ENCODE measurements at places on chromosomes 6 and 20.
A peak's percentile ranks its signal among the peaks of the same experiment; 100 is the strongest.

DNA sequence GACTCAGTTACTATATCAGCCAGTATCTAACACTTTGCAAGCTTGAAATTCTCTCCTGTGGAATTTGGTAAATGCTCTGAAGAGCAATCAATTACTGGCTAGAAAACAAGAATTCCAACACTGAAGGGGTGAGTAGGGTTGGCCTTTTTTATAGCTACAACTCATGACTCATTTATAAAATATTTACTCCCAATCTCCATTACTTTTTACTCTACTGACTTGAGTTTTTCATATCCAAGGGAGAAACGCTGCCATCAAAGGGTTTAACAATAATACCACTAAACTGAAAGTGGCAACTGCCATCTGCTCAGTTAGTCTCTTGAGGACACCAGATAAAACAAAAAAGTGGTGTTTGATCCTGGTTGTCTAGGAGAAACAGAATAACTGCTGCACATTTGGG is 203.1 kb downstream of the UBE3D start:
- no peak for DNase-seq

DNA sequence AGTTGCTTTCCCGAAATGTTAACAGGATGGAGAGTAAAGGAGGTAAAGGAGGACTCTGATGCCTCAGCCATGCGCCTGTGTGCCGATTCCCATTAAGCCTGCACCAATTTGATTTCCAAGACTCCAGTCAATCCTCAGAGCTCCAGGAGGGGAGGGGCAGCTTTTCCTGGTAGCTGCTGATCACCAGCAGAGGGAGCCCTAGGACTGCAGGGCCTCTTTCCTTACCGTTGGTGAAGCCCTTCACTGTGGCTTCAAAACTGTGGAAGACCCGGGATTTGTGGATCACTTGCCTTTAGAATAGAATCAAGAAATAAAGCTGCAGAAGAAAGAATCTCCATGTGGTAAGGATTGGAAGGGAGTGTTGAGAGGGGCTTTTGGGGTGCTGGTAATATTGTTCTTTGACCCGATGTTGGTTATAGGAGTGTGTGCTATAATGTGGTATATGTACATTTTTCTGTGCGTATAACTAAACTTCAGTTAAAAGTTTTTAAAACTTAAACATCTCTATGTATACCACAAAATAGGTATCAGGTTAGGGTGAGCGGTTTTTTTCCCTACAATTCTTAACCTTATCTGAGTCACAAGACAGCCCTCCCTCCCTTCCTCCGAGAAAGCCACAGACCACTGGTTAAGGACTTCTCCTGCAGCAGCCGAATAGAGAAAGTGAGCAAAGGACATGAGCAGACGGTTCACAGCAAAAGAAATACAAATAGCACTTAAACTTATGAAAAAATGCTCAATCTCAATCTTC is 6.9 kb upstream of the OSER1 start:
- DNase-seq = peak; percentile 69

DNA sequence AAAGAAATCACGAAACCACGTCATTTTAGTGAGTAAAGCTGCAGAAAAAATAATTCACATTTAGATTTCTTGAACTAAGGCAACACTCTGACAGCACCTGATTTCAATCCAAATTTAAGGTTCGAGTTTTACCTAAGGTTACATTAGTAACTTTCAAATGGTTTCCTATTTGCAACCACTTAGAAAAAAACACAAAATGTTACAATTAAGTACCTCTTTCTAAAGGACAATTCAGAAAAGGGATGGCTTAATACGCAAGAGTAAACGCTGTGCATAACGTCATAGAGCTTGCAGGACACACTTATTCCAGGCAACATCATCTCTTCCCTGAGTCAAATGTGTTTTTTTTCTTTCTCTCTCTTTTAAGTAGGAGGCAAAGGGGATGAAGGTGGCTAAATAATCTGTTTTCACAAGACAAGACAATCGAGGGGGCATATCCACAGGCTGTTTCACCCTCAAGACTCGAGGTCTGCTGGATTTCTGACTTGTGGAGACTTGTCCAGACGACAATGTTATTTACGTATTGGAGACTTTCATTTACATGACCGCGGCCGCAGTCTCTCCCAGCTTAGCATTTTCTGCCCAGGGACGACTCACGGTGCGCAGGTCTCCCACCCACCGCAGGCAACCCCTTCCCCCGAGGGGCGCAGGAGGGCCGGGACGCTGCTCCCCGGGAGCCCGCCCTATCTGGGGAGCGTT is 86.0 kb downstream of the SESN1 start:
- DNase-seq = peak; percentile 52

- DNase-seq = no peak
Measured at GRCh38 chr6:121794630-121795029, 359.2 kb downstream of the GJA1 start.

- no peak for DNase-seq
Measured at GRCh38 chr20:3714092-3714491, 1.7 kb upstream of the SIGLEC1 start.

DNA sequence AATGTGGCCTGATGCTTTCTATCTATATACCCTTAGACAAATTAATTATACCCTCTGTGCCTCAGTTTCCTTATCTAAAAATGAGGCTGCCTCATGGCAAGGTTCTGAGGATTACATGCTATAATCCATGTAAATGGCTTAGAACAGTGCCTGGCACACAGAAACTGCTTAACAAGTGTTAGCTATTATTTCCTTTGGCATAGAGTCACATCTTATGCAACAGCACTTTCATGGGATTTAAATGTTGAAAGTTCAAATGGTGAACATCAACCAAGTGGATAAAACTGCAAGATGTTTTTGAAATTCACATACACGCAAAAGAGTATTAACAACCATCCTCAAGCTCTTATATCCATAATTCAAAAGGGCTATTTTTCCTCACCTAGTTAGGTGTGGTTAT is 202.8 kb upstream of the JAG1 start:
- no peak for DNase-seq

DNA sequence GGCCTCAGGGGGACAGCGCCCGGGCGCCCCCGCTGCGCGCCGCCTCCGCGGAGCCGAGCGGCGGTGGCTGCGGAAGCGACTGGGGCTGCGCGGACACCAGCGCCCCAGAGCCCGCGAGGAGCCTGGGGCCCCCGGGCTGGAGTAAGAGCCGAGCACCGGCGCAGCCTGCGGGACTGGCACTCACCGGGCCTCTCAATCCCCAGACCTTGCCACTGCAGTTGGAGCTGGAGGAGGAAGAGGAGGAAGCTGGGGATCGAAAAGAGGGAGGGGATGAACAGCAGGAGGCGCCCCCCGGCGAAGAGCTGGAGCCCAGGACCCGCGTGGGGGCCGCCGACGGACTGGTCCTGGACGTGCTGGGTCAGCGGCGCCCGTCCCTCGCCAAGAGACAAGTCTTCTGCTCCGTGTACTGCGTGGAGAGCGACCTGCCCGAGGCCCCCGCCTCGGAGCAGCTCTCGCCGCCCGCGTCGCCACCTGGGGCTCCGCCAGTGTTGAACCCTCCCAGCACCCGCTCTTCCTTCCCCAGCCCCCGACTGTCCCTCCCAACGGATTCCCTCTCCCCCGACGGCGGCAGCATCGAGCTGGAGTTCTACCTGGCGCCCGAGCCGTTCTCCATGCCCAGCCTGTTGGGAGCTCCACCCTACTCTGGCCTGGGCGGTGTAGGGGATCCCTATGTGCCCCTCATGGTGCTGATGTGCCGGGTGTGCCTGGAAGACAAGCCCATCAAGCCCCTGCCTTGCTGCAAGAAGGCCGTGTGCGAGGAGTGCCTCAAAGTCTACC is 590 bp downstream of the RNF217 start:
- no peak for DNase-seq

GRCh38 chr6:134182528-134182927 is 130.1 kb upstream of the SLC2A12 start:
- no peak for DNase-seq

- DNase-seq = no peak
Measured at GRCh38 chr6:26260110-26260637, 104.8 kb upstream of the BTN3A2 start.

- DNase-seq = peak; percentile 5
Measured at GRCh38 chr6:24357336-24358218, at the start of gene DCDC2. Gene DCDC2, minus strand, starts transcription at chr6:24358059. Its CDS starts 309 bp downstream, at chr6:24357750.

- no peak for DNase-seq
Measured at GRCh38 chr20:10719740-10720385, 46.1 kb upstream of the JAG1 start.

- DNase-seq = no peak
Measured at GRCh38 chr6:107652526-107653182, 162.7 kb downstream of the SOBP start.

- no peak for DNase-seq
Measured at GRCh38 chr20:38551056-38551626, 29.9 kb upstream of the ADIG start.

DNA sequence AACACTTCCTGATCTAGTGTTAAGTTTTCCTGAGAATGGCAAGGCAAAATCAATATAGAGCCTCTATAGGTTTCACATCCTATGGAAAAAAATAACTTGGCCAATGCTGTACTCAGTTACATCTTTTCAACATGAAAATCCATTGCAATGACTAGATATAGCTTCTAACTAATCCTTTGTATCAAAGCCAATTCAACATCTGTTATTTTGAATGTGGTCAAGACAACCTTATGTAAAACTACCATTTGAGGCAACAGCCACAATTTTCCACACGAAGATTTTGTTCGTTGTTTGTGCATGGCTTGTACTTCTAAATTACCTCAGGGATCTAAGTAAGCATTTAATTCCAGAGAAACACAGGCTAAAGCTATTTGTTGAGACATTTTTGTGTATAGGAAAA is 637.8 kb upstream of the EYS start:
- no peak for DNase-seq

GRCh38 chr6:105892577-105893262 is 193.4 kb upstream of the PRDM1 start:
- DNase-seq = no peak

DNA sequence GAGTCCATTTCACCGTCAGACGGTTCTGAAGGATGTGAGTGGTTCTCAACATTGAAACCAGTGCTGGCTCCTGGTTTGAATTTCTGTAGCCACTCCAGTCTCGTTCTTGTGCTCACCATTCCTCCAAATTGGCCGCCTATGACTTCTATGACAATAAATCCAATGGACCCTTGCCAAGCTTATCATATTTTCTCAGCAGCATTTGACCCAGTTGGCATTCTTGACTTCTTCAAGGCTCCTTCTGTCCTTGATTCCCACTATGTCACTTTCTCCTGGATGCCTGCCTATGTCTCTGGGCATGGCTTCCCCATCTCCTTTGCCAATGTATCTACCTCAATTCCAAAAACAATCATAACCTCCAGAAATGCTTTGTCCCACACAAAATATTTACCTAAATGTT is 756.0 kb upstream of the NRSN1 start:
- DNase-seq = no peak

GRCh38 chr6:7108964-7109836 is 1.4 kb downstream of the RREB1 start:
- DNase-seq = peak; percentile 43

GRCh38 chr6:89410788-89411144 is 1.3 kb downstream of the RRAGD start:
- no peak for DNase-seq

DNA sequence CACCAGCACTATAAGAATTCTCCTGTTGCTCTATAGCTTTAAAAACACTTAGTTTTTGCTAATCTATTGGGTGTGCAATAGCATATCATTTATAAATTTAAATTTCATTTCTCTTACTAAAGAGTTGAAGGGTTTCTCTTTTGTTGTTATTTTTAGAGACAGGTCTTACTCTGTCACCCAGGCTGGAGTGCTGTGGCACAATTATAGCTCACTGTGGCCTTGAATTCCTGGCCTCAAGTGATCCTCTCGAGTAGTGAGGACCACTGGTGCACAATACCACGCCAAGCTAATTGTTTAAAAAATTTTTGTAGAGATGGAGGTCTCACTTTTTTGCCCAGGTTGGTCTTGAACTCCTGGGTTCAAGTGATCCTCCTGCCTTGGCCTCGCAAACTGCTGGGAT is 6.2 kb upstream of the WRNIP1 start:
- DNase-seq = no peak

DNA sequence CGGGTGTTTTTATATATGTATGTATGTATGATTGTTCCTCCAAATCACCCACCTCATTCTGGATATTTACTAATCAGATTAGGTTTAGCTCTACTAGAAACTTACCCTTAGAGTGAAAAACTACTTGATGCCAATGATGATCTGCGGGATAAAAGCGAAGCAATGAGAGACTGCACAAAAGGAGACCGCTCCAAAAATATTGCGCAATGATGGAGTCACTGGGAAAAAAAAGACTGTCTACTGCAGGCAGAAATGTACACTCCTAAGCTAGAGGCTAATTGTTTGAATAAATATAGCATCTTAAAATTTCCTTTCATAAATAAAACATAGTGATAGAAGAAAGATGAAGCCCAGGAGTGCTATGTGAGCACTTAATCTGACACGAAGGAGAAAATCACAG is 7.3 kb downstream of the RAB32 start:
- DNase-seq = no peak

DNA sequence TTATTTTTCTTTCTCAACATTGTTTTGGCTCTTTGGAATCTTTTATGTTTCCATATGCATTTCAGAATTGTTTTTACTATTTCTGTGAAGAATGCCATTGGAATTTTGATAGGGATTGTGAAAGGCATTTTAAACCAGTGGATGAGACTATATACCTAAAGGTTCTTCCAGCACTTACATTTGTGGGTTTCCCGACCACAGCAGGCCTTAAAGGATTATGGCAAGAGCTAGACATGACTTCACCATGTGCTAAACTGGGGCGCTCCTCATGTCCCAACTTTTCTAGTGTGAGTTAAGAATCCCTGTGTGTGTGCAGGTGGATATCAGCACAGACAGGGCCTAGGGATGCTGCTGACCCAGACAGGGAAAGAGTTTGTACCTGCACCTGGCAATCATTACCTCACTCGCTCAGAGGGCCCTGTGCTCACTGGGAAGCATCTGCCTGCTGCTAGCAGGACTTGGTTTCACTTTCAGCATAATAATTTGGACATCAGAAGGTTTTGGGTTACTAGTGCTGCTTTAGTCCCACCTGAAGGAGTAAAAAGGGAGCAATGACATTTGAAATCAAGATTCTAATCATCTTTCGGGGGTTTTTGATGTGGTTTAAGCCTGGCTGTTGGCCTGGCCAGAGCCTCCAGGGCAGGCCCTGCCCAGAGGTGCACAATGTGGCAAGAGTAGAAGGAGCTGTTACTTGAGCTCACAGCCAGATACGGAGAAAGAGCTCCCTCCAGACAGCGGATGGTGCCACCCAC is 137.1 kb downstream of the CDC5L start:
- DNase-seq = no peak
